ENCODE measurements at places on chromosomes 12 and 14. TPM values are rescaled to one million over a fixed set of nuclear protein-coding genes. Genes with fewer than 3 reads are reported as not detected.

DNA sequence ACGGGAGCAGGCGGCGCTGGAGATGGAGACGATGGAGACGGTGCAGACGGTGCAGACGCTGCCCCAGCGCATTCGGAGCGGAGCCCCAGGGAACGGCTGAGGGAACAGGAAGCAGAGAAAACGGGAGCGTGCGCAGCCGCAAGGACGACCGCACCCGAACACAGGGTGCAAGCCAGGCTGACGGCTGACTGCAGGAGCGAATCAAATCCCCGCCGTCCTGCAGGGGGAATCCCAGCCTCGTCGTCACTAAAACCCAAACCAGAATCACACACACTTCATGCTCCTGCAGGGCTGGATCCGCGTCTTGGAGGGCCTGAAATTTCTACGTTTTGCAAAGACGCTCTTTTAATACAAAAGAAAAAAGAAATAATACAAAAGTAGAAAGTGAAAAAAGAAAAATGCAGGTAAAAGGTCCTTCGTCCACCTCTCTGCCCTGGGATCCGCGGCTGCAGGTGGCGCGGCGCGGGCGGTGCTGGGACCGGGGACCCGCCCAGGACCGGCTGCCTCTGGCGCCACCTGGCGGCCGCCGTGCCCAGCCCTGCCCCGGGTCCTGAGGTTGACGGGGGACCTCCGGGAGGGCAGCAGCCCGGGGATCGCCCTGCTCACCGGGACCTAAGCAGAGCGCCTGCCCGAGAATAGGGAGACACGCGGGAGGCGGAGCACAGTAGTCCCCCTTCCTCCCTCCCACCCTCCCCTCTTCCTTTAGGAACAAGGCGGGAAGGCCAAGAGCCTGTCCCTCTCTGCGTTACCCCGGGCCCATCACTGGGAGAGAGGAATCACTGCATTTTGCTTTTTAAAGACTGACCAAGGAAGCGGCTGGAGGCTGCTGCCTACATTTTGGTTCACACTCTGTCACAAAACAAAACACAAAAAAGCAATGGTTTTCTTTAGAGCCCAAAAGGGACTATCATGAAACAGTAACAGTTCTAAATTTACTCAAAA is 20.1 kb downstream of the STX2 start:
- peak; percentile 76 for DNase-seq

- DNase-seq, result no peak
Measured at GRCh38 chr14:100069161-100069800, 4.1 kb downstream of the EVL start.

- DNase-seq, result no peak
Measured at GRCh38 chr12:1838205-1838993, 18.0 kb downstream of the LRTM2 start.

DNA sequence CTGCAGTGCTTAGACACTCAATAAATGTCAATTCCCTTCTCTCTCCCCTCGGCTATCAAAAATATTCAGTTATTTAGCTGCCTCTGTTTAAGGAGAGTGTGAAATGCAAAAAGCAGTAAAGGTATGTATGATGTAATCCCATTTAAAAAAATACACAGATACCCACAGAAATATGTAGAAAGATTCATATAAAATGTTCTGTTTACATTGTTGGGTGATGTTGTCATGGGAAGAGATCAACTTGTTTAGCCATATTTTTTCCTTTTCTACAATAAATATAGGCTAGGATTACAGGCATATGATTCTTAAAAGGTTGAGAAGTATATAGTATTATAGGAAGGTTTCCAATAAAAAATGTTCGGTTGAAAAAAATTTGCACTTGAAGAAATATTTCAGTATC is 7.8 kb downstream of the PPP2R3C start:
- DNase-seq, result no peak

DNA sequence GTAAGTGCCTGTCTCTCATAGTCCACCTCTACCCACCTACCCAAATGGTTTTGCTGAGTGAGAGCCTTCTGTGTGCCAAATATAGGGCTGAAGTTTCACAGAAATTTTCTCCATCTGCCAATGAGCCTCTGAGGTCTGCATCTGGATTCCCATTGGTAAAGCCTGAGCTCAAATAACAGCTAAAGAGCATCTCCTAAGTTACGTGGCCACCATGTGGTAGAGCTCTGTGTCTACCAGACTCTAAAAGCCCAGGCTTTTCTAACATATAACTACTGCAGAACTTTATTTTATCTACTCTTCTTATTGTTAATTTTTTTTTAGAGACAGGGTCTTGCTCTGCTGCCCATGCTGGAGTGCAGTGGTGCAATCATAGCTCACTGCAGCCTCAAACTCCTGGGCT is 16.0 kb downstream of the AMDHD1 start:
- DNase-seq, result no peak

- no peak for DNase-seq
Measured at GRCh38 chr12:58934528-58934927, 14.2 kb upstream of the LRIG3 start.

DNA sequence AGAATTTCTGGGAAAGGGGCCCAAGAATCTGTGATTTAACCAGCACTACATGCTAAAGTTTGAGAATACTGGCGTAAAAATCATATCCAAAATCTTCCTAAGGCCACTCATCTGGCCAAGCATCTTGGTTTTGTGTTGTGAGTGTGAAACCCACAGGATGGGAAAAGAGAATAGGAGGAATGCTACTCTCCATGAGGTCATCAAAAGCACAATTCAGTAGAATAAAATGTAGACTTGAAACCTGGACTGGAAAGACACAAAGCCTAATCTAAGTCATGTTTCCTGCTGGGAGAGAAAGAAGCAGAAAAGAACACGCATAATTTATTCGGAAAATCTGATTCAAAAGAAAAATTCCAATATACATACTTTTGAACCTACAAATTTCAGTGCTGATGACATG is 42.3 kb downstream of the NR1H4 start:
- no peak for DNase-seq

GRCh38 chr12:113002155-113002554 is 23.8 kb downstream of the OAS2 start:
- no peak for DNase-seq

GRCh38 chr12:54017027-54017788 is 8.4 kb downstream of the HOXC8 start:
- DNase-seq, result no peak

DNA sequence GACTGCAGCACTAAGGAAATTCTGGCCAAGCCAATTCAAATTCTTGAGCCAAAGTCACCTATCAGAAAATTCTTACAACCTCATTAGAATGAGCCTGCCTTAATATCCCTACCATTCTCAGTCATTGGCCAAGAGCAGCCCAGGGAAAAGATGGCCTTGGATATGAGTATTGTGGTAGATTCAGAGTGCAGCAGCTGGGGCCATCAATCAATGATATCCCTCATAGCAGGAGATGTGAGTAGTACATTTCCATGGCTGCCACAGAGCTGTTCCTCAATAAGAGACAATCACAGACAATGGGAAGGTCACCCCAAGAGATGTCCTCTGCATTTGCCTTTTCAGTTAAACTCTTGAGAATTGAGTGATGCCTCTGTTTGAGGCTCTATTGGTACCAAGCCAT is 161.6 kb downstream of the DYRK2 start:
- no peak for DNase-seq

RFX4 gene
- total RNA-seq, result not detected

TAS2R20 gene
- total RNA-seq, result 0.53 TPM

Data from activated T-cell treated with anti-CD3 and anti-CD28 coated beads, Interleukin-2, amount 50 U/mL, for 4 hours (primary cell).